ENCODE measurements at places on chromosomes 2 and 18.

DNA sequence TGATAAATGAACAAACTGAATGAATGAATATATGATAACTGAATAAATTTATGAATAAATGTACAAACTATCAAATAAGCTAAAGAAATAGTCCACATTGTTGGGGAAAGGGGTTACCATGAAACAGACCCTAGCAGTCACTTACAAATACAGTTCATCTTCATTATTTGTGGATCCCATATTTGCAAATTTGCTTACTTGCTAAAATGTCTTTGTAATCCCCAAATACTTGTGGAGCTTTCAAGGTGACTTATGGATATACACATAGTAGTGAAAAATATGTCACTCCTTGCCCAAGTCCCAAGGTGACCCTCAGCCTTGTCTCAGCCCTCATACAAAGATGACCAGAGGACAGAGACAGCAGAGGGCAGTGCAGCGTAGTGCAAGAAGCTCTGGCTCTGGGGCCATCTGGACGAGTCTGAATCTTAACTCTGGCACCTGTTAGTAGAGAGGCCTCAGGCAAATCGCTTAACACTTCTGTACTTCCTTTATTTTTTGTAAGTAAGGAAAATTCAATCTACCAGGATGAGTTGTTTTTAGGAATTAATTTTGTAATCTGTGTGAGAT lies 3.1 kb downstream of the PAIP2B start:
- DNase-seq = no peak

GRCh38 chr2:26892922-26893524 lies 45.1 kb downstream of the DPYSL5 start:
- DNase-seq = no peak

GRCh38 chr2:132496555-132496954 lies 80.0 kb downstream of the GPR39 start:
- DNase-seq = no peak

DNA sequence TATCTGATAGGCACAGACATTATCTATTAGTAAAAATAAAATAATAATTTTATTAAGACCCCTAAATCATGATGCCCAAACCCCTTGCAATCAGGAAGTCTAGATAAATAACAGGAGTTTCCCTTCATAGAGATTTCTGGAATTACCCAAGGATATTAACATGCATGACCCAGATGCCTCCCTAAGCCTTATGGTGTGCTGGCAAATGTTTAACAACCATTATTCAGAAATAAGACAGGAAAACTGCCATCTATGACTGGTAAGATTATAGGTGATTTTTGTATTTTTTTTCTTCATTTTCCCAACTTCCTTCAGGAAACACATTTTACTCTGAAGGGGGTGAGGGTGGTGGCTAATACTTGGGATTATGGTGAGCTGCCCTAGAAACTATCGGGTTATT lies 2.7 kb upstream of the PPP1CB start:
- DNase-seq = no peak

DNA sequence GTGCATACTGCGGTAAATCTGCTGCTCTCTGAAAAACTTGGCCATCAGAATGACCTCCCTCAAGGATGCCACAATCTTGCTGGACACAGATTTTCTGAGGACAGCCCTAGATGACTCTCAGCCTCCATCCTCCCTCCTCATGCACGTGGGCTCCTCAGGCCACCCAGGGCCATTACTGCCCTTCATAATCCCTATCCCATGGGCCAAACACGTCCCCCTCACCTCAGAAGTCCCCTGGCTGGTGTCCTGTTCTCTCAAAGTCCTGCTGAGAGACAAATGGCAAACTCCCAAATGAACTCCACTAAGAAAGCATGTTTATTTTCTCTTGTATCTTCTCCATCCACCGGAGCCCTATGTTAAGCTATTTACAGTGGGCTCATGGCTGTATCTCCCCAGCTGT lies 125.7 kb downstream of the MRO start:
- no peak for DNase-seq

DNA sequence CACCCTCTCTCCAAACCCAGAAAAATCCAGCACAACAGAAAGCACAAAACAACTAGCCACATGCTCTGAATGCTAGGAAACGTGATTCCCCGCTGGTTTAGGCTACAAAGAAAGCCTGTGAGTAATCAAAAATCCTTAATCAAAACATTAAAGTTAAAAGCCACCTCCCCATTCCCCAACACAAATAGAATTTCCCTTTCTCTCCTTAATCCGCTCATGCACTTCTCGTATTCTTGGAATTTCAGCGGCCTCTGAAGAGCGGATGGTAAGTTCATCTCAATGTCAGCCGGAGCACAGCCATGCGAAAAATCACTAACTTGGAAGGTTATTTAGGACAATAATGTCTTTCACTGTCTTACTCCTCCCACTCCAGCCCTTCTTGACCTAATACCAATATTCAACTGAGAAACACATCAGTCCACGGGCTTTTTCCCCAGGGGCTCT lies 126.7 kb downstream of the OSBPL1A start:
- DNase-seq = no peak

GRCh38 chr2:170052151-170052550 lies 125.8 kb upstream of the MYO3B start:
- no peak for DNase-seq

DNA sequence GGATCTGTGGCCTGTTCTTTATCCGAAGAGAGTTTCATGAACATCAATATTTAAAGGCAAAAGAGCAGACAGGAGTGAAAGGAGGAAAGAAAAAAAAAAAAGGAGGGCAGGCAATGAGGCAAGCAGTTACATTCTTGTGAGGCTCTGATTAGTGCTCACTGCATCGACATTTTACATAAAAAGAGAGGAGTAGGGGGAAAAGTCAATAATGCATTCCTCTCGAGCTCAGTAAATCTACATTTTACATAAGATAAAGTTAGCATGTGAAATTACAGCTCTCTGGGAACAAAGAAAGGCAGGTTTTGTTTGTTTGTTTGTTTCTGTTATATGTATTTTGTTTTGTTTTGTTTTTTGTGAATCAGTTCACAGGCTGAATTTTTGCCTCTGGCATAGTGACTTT lies 187.1 kb upstream of the ARL4C start:
- DNase-seq = no peak

DNA sequence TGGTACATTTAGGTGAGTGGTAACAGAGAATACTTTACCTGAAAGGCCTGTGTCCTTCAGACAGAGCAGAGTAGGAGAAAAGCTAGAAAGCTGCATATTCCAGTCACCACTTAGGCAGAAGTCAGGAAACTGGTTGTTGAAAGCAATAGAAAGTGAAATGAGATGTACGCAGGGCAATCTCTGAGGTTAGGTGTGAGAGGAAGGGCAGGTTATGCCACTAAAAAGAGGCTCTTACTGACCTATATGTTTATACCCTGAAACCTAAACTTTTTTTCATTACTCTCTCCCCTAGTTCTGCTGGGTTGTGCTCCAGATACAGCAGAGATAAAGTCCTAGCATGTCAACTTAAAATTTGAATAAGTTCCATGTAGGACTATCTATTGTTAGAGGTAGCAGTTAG lies 93.5 kb downstream of the COX7A2L start:
- no peak for DNase-seq

- DNase-seq = no peak
Observed at GRCh38 chr2:34825686-34826085, 1226.6 kb upstream of the FAM98A start.

DNA sequence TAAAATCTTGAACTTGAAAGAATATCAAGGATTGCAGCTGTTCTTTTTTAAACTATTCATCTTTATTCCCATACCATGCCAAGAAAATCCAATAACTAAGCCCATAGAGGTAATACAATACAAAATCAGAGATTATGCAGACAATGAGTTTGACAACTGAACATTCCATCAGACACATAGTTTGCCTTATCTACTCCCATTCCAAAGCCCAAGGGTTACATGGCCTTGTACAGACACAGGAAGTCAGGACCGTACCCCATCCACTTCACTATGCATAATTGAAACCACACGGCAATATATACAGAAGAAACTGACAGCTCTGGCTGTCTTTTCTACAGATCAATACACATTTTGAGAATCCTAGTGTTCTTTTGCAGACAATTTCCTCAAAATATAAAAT lies 181.3 kb downstream of the TMX3 start:
- DNase-seq = no peak

- DNase-seq = no peak
Observed at GRCh38 chr2:175017618-175018414, 12.6 kb upstream of the CHN1 start.

- DNase-seq = no peak
Observed at GRCh38 chr2:65918760-65919187, 486.4 kb upstream of the SPRED2 start.

DNA sequence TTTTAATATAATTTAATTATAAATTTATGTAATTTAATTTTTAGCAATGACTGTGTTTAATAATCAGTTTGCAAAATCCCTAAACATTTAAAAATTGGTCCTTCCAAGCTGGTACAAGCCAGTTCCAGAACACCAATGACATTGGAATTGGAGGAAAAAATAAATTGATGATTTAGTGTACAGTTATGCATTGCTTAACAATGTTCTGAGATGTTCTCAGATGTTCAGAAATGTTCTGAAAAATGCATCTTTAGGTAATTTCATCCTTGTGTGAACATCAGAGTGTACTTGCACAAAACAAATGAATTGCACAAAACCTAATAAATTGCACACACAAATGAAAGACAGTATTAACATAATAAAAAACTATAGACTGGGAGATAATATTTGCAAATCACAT lies 95.2 kb downstream of the TRIB2 start:
- no peak for DNase-seq

DNA sequence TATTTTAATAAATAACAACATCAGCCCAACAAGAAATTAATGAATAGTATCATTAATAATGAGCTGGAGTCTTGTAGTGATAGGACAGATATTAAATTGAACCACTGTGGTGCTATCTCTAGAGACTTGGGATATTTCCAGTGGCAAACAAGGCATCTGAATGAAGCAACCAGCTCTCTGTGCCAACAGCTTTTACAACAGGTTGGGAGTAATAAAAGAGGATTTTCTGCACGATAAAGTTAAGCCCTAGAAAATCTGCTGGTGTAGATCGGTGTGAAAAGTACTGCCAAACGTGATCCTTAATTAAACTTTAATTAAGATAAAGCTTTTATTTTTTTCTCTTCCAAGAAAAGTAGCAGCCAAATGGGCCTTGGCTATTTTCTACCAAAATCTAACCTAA lies 385.5 kb downstream of the NR4A2 start:
- DNase-seq = no peak

DNA sequence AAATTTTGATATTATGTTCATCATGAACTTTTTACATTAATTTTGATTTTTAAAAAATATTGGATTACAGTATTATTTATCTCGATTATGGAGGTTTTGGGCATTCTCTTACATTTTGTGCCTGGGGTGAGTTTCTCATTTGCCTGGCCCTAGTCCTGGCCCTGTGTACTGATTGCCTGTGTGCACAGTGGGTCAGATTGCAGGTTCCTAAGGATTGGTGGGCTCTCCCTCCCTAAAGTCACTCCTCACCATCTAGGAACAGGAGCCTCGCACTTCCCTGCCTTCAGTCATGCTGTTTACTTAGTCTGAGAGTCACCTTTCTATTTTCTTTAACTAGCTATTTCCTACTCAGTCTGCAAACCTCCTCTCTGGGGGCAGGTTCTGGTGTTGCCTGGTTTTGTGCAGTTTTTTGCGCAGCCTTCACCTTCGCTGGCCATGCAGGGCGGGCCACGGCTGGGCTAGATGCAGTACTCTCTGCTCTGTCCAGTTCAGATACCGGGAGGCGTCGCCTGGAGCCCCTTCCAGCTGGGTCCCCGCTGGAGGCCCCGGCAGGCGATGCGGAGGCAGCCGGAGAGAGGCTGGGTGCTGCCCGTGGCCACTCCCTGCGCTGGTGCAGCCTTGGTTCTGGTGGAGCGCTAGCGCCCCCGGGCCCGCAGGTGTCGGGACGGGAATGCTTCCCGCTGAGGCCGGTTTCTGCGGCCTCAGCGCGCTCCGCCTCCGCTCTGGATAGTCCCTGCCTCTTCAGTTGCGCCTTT lies 23.3 kb upstream of the MC5R start:
- no peak for DNase-seq

DNA sequence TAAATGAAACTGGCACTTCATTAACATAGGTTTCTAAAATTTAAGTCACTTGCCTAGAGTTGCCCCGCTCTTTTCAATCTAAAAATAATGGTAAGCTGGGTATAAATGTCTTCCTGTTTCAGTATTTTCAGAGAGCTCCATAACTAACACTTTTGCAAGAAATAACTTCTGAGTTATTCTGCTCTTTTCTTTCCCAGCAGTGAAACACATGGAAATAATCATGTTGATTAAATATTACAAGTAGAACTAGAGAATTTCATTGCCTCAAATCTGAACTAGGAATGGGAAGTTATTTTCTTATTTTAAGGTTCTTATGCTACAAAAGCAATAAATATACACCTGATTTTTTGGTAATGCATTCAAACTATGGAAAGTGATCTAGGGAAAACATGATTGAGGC lies 257.4 kb downstream of the IKZF2 start:
- DNase-seq = no peak

DNA sequence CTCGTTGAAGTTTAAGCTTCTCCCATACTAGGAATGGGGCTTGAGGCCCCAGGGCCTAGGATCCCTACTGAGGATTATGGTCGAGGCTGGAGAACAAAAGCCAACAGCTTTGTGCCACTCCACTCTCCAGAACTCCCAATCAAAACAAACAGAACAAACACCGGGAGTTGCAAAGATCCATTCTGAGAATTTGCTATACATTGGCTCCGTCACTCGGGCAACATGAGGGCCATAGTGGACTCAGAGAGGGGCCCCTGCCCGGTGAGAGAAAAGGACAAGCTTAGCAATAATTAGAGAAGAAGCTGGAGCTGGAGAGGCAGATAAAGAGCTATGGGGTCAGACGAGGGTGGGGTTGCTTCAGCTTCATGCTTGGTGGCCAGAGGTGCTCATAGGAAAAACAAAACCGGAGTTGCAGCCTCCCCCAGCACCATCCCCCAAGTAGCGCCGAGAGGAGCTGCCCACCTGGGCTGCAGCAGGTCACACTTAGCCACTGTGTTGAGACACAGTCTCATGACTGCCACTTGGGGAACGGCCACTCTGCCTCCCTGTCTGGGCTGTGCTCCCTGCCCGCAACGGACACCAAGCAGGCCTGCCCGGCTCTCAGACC lies 142.3 kb upstream of the HAAO start:
- no peak for DNase-seq
